Tongue (tissue), 3 donors: ENCODE measurements at places on chromosomes 3 and 15.

- DNase-seq, result peak; percentile 67
Observed at GRCh38 chr3:64220161-64220914, 4.9 kb downstream of the PRICKLE2 start.

GRCh38 chr3:10011631-10012030 is 14.6 kb upstream of the FANCD2 start:
- DNase-seq, result no peak

- DNase-seq, result no peak
Observed at GRCh38 chr15:58447271-58448010, 15.7 kb downstream of the LIPC start.

GRCh38 chr3:50089609-50089945 is 858 bp downstream of the RBM5 start:
- DNase-seq, result no peak

DNA sequence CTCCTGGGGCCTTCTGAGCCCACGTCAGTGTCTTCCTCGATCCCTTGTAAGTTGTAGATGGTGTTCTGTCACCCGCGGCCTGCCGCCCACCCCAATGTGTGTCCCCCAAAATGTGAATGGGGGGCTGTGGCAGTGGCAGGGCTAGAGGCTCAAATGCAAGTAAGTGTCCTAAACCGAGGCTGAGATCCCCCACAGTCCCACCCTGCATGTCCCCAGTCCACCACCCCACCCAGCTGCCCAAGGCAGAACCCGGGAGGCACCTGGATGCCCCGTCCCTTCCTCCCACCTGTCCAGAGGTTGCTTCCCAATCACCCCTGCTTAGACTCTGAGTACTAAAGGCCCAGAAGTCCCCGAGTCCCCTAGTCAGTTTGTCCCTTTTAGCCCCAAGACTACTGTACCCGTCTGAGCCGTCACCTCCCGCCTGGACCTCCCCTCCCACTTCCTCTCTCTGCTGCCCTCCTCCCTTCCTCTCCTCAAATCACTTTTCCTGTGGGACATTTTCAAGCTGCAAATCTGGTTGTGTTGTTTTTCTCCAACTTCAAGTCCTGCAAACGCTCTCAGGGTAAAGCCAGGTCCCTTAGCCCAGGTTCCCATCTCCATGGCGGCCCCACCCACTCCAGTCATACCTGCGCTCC is 11.8 kb upstream of the PLXND1 start:
- no peak for DNase-seq

DNA sequence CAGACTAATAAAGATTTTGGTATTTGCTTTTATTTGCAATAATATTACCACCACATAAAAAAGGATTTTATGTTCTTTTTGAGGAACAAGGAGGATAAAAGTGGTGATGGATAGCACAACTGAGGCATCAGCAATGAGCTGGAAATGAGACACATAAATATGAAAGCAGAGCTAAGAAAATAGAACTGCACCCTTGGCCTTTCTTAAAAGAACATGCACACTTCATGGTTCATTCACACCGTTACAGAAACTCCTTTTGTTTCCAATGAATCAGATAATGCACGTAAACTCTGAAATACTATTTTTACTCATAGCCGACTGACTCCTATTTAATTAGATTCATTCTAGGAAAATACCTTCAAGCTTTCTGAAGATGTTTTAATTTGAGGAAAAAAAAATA is 19.9 kb upstream of the DPH6 start:
- no peak for DNase-seq

- no peak for DNase-seq
Observed at GRCh38 chr3:158226429-158226828, 116.5 kb downstream of the RSRC1 start.

GRCh38 chr3:124352149-124352539 is 360.2 kb upstream of the ROPN1 start:
- no peak for DNase-seq

GRCh38 chr3:112897791-112898190 is 51.1 kb upstream of the CD200R1L start:
- DNase-seq, result no peak

GRCh38 chr3:43994657-43995546 is 246.8 kb upstream of the TOPAZ1 start:
- peak; percentile 56 for DNase-seq

- DNase-seq, result no peak
Observed at GRCh38 chr15:74034206-74034755, 39.8 kb downstream of the PML start.

GRCh38 chr3:81339040-81339845 is 422.2 kb downstream of the GBE1 start:
- peak; percentile 9 for DNase-seq

- DNase-seq, result peak; percentile 66
Observed at GRCh38 chr3:162678941-162679340, 1182.3 kb downstream of the OTOL1 start.

DNA sequence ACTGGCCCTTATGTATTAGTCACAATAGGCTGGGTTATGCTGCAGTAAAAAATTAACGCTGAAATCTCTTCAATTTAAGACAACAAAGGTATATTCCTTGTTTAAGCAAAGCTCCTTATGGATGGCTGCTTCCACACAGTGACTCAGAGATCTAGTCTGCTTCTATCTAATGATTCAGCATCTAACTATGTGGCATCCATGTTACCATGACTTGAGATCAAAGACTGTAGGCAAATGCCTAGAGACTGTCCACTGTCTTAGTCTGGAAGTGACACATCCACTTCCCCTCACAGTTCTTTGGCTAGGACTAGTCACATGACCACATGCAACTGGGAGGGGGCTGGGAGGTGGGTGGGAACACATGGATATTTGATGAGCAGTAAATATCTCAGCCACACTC is 61.3 kb upstream of the PSMD6 start:
- DNase-seq, result no peak

DNA sequence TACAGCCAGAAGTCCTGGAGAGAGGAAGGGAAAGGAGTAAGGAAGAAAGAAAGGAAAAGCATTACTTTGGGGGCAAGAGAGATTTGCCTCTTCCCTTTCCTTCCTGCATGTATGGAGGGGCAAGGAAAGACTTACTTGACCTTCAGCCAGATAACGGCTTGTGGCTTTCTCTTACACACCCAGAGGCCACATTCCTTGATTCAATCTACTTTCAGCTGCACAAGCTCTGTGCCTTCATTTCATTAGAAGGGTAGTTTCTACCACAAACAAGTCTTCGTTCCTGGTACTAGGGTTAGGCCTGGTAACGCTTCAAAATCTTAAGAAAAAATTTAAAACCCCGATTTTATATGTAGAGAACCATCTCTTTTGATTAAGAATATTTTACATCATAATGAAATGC is 835.9 kb downstream of the TUSC7 start:
- no peak for DNase-seq

DNA sequence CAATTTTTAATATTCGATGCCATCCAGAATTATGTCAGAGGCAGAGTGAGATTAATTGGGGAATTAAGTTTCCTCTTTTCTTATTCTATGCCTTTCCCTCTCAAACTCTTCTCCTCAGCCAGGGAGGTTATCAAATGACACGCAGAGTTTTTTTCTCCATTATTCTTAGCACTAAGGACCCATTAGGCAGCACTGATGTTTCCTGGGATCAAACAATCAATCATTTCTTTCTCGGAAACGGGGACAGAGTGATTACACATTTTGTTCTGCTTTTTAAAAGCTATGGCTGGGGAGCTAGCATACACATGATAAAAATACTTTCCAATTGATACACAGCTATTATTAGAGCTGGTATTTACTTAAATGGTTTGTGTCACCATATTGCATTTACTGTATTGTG is 35.3 kb upstream of the PSMD6 start:
- peak; percentile 59 for DNase-seq

DNA sequence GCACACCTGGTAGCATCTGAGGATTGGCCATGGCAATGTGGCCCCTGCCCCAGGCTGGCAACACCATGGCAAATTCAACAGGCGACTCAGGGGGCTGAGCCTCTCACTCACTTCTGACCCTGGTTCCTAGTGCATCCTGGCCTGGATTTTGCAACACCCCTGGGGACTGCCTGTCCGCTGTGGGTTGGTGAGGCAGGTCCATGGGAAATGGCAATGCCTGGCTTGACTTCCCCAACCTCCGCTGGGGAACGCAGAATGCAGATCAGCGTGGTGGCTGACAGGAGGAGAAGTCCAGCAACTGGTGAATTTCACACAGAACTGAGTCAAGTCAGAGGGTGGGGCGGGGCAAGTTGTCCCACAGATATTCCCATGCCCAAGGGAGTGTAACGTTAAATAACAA is 3.9 kb upstream of the PSTPIP1 start:
- DNase-seq, result no peak

GRCh38 chr3:183626877-183627594 is 8.4 kb upstream of the KLHL24 start:
- DNase-seq, result peak; percentile 8

- DNase-seq, result no peak
Observed at GRCh38 chr3:162632672-162633071, 1136.1 kb downstream of the OTOL1 start.
